Endodermal cell (in vitro differentiated cells): ENCODE measurements at places on chromosomes 5 and 9. TPM values are rescaled to one million over a fixed set of nuclear protein-coding genes. Genes with fewer than 3 reads are reported as not detected.

- H3K4me3 ChIP-seq: no peak overlapping the region
- no peaks in the 10 kb centered on the region for H3K4me1 ChIP-seq
- peaks cover 37% of the 10 kb centered on the region for H3K36me3 ChIP-seq
Measured at GRCh38 chr5:177179431-177179830, 45.9 kb downstream of the NSD1 start.

DNA sequence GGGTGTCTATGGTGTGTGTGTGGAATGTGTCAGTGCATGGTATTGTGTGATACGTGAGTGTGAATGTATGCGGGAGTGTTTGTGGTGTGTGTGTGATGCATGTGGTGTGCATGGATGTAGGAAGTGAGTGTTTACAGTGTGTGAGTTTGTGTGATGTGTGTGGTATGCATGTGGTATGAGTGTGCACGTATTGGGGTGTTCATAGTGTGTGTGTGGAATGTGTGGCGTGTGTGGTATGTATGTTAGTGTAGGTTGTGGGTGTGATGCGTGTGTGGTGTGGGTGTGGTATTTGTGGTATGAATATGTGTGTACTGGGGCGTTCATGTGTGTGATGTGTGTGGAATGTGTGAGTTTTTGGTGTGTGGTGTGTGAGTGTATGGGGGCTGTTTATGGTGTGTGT is 40.1 kb upstream of the BICD2 start:
- H3K27me3 ChIP-seq: peaks cover 66% of the 10 kb centered on the region
- no peaks in the 10 kb centered on the region for H3K4me1 ChIP-seq
- no peak for DNase-seq
- no peak overlapping the region for H3K4me3 ChIP-seq
- no peak overlapping the region for H3K27ac ChIP-seq

- no peaks in the 10 kb centered on the region for H3K36me3 ChIP-seq
- H3K27ac ChIP-seq: no peak overlapping the region
- no peaks in the 10 kb centered on the region for H3K27me3 ChIP-seq
- H3K4me3 ChIP-seq: no peak overlapping the region
- H3K4me1 ChIP-seq: no peaks in the 10 kb centered on the region
- DNase-seq: no peak
Measured at GRCh38 chr5:87807783-87808182, 395.1 kb upstream of the CCNH start.

- H3K36me3 ChIP-seq: no peaks in the 10 kb centered on the region
- no peak overlapping the region for H3K27ac ChIP-seq
- H3K27me3 ChIP-seq: peaks cover 14% of the 10 kb centered on the region
- DNase-seq: no peak
- H3K4me3 ChIP-seq: no peak overlapping the region
Measured at GRCh38 chr9:121073038-121073437, 1.7 kb upstream of the CNTRL start.

DNA sequence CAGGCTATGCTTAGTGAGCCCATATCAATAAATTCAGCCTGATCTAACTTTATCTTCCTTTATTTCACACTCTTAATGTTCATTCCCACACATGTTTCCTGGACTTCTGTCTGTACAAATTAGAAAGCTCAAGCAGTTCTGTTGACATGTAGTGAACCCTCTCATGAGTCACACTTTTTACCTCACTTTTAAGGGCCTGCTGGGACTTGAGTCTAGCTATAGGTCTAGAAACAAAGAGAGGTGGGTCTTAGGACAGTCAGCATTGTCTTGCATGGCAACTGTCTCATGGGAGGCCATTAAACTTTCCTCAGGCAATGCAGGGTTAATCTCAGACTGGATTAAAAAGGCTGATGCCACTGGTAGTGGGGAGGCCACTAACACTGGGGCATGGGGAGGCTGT is 8.6 kb upstream of the CCNH start:
- no peaks in the 10 kb centered on the region for H3K36me3 ChIP-seq
- no peaks in the 10 kb centered on the region for H3K4me1 ChIP-seq
- H3K27ac ChIP-seq: no peak overlapping the region
- H3K4me3 ChIP-seq: no peak overlapping the region

GRCh38 chr9:14279671-14280070 is 34.3 kb downstream of the NFIB start:
- DNase-seq: no peak
- no peak overlapping the region for H3K27ac ChIP-seq
- H3K4me1 ChIP-seq: peaks cover 13% of the 10 kb centered on the region
- no peaks in the 10 kb centered on the region for H3K36me3 ChIP-seq
- H3K4me3 ChIP-seq: no peak overlapping the region

GRCh38 chr5:59367791-59368394 is 525.6 kb downstream of the PDE4D start:
- H3K27me3 ChIP-seq: no peaks in the 10 kb centered on the region
- peak; percentile 78 for DNase-seq
- H3K36me3 ChIP-seq: no peaks in the 10 kb centered on the region

DNA sequence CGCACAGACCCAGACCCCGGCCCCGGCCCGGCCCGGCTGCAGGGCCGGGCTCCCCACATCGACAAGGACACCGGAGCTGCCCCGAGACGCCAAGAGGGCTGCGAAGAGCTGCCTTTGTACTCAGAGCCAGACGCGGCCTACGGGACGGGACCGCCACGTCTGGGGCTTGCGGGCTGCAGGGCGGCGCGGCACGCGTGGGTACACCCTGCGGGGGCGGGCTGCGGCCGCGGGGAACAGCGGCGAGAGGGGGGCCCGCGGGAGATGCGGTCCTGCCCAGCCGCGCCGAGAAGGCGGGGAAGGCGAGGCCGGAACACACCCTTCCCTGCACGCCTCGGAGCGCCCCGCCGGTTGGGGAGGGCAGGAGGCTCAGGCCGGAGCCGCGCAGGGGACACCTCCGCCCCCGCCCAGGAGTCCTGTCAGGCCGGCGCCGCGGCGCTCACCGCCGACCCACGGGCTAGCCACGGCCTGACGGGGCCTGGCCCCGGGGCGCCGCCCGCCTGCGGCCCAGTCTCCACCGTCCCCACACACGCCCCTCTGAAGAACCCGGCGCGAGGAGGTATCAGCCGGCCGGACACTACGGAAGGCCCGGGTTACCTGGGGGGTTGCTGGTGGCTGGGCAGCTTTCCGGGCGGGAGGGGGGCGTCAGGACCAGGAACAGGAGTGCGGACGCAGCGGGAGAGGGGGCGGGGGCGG is 478 bp downstream of the RAB14 start:
- no peaks in the 10 kb centered on the region for H3K27me3 ChIP-seq
- H3K4me1 ChIP-seq: peaks cover 10% of the 10 kb centered on the region
- DNase-seq: peak; percentile 70
- H3K36me3 ChIP-seq: no peaks in the 10 kb centered on the region
- peak overlapping the region; percentile 85 for H3K27ac ChIP-seq

DNA sequence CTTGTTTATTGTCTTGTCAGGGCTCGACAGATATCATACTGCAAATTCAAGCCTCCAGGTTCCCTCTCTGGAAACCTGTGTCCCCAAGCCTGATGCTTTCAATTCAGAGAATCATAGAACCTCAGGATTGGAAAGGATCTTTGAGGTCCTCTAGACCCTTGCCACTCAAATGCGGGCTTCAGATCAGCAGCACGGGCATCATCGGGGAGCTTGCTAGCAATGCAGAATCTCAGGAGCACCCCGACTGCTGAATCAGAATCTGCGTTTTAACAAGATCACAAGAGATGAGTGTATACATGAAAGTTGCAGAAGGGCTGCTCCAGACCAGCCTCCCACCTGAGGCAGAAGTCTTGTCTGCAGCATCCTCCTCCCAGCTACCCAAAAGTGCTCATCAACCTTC is 13.1 kb upstream of the EGFLAM start:
- no peaks in the 10 kb centered on the region for H3K36me3 ChIP-seq
- DNase-seq: no peak
- peaks cover 28% of the 10 kb centered on the region for H3K27me3 ChIP-seq
- H3K27ac ChIP-seq: no peak overlapping the region
- peaks cover 5% of the 10 kb centered on the region for H3K4me1 ChIP-seq
- no peak overlapping the region for H3K4me3 ChIP-seq

DNA sequence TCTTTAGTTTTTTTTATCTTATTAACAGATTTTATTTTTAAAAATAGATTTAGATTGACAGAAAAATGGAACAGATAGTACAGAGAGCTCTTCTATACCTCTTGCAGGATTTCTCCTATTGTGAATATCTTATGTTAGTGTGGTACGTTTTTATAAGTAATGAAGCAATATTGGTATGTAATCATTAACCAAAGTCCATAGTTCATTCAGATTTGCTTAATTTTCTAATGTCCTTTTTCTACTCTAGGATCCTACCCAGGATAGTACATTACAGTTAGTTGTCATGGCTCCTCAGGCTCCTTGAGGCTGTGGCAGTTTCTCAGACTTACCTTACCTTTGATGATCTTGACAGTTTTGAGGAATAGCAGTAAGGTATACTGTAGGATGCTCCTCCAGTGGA is 30.4 kb downstream of the PPP2R2B start:
- DNase-seq: no peak
- no peak overlapping the region for H3K27ac ChIP-seq

DNA sequence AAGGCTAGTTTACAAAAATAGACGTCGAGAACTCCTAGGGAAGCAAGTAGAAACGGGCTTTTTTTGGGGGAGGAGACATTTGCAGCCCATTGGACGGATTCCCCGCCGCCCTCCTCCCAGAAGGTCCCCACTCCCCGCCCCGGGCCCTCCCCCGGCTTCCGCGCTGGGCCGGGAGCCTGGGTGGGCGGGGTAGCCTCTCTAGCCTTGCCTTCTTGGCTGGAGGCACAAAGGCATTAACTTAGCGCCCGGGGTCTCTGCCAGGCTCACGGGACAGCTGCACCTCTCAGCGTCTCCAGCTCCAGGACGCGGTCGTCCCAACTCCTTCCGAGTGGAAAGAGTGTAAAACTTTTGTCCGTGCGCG is at the start of gene DMRTA1:
Gene DMRTA1, plus strand, starts transcription at position 236 of the 361 bp plus-strand sequence. CDS start 242 bp downstream, outside the sequence.
- peak within 1 kb of the TSS; percentile 40 for H3K27ac ChIP-seq
- peak within 1 kb of the TSS; percentile 94 for H3K4me3 ChIP-seq
- H3K27me3 ChIP-seq: no peaks in the 10 kb centered on the region
- peak; percentile 96 for DNase-seq

GRCh38 chr5:15513431-15513830 is 13.5 kb downstream of the FBXL7 start:
- no peak overlapping the region for H3K4me3 ChIP-seq
- H3K27me3 ChIP-seq: no peaks in the 10 kb centered on the region
- H3K27ac ChIP-seq: no peak overlapping the region
- DNase-seq: no peak

DNA sequence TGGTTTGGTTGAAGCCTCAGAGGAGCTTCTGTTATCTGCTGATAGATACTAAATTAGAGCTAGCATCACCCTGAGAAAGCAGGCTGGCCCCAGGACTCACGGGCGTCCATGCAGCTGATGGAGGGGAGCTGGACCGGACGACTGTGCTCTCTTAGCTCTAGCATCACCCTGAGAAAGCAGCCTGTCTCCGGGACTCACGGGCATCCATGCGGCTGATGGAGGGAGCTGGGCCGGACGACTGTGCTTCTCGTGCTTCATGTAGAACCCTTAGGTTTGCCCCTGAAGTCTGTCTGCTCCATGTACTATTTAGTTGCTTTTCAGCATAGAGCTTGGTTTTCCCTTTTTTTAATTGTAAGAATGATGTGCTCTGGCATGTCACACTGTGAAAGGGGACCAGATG is 16.3 kb upstream of the LTC4S start:
- no peak overlapping the region for H3K27ac ChIP-seq
- no peak for DNase-seq
- H3K4me3 ChIP-seq: no peak overlapping the region
- no peaks in the 10 kb centered on the region for H3K4me1 ChIP-seq
- no peaks in the 10 kb centered on the region for H3K27me3 ChIP-seq

DNA sequence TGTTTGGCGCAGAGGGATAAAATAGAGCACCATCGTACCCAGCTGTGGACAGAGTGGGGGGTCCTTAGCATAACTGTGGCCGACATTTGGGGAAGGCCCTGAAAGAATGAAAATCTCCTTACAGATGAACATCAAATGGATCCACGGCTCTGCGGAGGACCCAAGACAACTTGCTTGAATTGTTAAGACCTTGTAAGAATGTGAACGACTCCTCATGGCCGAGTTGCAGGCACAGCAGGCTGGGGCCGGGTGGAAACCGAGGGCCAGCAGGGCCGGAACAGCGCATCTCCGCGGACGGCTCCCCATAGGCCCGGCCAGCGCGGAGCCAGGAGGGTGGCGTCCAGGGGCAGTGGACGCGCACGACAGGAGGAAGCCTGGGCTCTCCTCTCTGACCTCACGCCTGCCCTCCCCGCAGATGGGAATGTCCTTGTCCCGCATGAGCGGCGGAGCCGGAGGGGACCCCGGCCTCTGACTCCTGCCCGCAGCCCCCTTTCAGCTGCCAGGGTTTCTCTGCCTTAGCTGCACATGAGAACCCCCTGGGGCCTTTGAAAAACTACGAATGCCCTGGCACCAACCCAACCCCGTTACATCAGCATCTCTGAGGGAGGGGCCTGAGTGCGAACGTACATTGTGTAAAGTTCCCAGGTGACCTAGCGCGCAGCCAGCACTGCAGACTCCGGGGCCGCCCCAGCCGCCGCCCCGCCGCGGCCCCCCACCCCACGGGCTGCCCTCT is 36.2 kb upstream of the PTCH1 start:
- H3K27ac ChIP-seq: no peak overlapping the region
- no peaks in the 10 kb centered on the region for H3K4me1 ChIP-seq
- H3K36me3 ChIP-seq: no peaks in the 10 kb centered on the region
- DNase-seq: peak; percentile 81
- peak overlapping the region; percentile 31 for H3K4me3 ChIP-seq

DNA sequence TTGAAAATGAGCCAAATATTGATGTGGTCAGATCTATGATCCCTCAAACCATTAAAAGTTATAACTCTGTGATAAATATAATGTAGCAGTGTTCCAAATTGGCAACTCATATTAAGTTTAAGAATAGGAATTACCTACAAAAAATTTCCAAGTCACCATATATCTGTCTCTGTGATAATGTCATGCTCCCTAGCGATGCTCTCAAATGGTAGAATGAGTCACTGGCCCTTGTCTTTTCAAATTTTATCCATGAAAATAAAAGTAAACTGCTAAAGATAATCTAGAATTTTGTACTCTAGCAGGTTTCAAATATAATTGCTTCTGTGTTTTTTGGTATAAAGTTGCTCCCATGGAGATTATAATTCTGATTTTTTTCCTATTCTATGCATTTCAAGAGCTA is 277.1 kb downstream of the PDE4D start:
- no peak overlapping the region for H3K27ac ChIP-seq
- no peaks in the 10 kb centered on the region for H3K27me3 ChIP-seq
- H3K4me3 ChIP-seq: no peak overlapping the region
- DNase-seq: no peak
- peaks cover 9% of the 10 kb centered on the region for H3K4me1 ChIP-seq

- no peak overlapping the region for H3K27ac ChIP-seq
- DNase-seq: no peak
- no peaks in the 10 kb centered on the region for H3K27me3 ChIP-seq
Measured at GRCh38 chr5:115317320-115317719, 20.9 kb upstream of the CCDC112 start.

- no peaks in the 10 kb centered on the region for H3K4me1 ChIP-seq
- H3K4me3 ChIP-seq: no peak overlapping the region
- DNase-seq: no peak
- no peaks in the 10 kb centered on the region for H3K27me3 ChIP-seq
- H3K27ac ChIP-seq: no peak overlapping the region
Measured at GRCh38 chr5:171579976-171580411, 160.5 kb downstream of the FGF18 start.

- H3K27ac ChIP-seq: no peak overlapping the region
- H3K4me3 ChIP-seq: no peak overlapping the region
- no peaks in the 10 kb centered on the region for H3K36me3 ChIP-seq
- no peaks in the 10 kb centered on the region for H3K27me3 ChIP-seq
- no peak for DNase-seq
- no peaks in the 10 kb centered on the region for H3K4me1 ChIP-seq
Measured at GRCh38 chr9:84519413-84519812, 150.1 kb upstream of the NTRK2 start.

Gene ADAMTSL2
- 0.18 and 0.27 TPM in 2 replicates for total RNA-seq

Gene GPR150
- total RNA-seq: 0.13 TPM in 1 of 2 replicates, not detected in the other

Gene ZNF366
- total RNA-seq: not detected in 3 replicates

Gene SLC35D2
- total RNA-seq: 34.3 to 40.8 TPM (median 36.2 TPM) in 3 replicates

Gene CDKN2AIPNL
- total RNA-seq: 46.8 to 62.0 TPM (median 59.4 TPM) in 3 replicates

Gene THBS4
- 38.3 to 54.1 TPM (median 50.5 TPM) in 3 replicates for total RNA-seq

Gene GNA14
- 8.0 and 10.3 TPM in 2 replicates for total RNA-seq

Gene BRD3
- total RNA-seq: 50.7 to 92.3 TPM (median 90.8 TPM) in 3 replicates
